ENCODE measurements at places on chromosomes 13 and 19.

- ATAC-seq = no peak
Measured at GRCh38 chr19:18533058-18533457, 10.3 kb downstream of the FKBP8 start.

DNA sequence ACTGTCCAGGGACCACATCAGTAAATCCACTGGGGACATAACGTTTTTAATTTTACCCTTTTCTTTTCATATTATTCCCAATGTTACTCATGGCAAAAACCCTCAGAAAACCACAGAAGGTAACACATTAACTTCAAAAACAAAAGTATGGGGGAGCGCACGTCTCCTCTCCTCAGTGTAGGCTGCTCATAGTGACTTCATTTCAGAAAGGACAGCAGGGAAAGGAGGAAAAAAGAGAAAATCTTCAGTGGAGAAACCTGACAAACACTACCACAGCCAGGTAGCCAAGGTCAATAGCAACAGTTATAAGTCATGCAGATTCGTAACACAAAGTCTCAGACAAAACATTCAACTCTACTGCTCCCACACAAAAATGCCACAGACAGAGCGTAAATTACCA, 21.4 kb downstream of the DZIP1 start:
- ATAC-seq = no peak

- no peak for ATAC-seq
Measured at GRCh38 chr19:58311345-58311865, 6.2 kb downstream of the ERVK3-1 start.

DNA sequence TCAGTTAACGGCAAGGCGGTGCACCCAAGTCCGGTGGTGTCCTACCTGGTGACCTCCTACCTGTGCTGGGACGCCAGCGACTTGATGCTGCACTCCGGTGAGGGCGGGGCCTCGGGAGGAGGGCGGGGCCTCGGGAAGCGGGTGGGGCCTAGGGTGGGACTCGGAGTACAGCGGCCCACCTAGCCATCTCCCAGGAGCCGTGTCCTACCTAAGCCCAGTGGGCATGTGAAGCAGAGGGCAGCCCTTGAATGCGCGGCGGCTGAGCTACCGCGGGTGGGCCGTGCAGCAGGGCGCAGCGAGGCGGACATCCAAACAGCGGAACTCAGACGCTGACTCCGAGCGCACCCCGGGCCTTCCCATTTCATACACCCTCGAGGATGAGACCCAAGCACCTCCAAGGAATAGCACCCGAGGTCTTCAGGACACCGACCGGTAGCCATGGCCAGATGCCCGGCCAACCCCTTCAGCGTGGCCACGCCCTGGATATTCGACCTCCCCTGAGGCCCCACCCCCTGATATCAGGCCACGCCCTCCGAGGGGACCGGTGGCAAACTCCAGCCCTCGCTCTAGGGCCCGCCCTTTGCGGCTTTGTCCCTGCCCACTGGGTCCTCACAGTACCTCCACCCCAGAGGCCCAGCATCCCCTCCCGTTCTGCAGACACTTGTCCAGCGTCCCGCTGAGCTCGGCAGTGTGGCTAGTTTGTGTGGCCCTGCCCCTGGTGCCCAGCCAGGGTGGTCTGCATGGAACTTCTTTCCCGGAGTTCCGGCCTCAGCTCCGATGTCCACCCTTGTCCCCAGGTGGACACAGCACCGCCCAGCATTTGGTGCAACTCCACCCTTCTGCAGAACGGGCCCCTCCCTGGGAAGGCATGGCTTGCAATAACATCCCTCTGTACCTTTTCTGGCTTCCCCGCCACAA, 5.4 kb downstream of the KLK1 start:
- ATAC-seq = peak; percentile 92

DNA sequence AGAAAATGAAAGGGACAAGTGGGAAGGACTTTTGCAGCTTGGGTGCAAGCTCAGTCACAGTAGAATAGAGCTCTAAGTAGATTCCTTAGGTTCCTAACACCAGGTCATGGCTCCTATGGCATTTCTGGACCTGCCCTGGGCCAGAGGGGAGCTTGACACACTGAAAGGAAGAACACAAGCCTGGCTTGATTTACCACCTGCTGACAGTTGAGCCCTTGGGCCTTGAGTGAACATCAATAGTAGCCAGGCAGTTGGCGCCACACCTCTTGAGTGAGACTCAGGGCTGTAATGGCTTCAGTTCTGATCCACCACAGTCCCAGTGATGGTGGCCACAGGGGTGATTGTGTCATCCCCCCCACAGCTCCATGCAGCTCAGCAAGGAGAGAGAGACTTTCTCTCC, 221.9 kb upstream of the PCDH17 start:
- ATAC-seq = no peak

DNA sequence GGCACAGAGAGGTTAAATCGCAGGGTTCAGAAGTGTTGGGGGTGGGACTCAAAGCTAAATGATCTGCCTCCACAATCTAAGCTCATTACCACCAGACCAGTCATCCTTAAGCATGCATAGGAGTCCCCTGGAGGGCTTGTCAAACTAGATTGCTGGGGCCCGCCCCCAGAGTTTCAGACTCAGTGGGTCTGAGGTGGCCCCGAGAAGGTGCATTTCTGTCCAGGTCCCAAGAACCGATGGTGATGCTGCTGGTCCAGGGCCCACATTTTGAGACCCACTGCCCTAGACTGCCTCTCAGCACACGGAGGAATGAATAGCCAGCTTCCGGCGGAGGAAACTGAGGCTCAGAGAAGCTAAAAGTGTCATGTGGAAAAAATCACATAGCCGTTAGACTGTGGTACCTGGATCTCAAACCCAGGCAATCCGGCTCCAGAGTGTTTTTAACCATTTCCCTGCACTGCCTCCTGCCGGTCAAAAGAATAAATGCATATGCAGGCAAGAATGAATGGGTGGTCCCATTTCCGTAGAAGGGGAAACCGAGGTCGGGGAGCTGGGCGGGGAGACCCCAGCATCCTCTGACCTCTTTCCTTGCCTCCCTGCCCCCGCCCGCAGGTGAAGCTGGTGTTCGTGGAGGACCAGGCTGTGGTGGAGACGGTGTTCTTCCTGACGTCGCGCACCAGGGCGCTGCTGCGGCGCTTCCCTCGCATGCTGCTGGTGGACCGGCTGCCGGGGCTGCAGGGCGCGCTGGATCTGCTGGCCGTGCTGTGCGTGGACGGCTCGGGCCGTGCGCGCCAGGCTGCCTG, 23.8 kb downstream of the ZSWIM9 start:
- ATAC-seq = no peak

DNA sequence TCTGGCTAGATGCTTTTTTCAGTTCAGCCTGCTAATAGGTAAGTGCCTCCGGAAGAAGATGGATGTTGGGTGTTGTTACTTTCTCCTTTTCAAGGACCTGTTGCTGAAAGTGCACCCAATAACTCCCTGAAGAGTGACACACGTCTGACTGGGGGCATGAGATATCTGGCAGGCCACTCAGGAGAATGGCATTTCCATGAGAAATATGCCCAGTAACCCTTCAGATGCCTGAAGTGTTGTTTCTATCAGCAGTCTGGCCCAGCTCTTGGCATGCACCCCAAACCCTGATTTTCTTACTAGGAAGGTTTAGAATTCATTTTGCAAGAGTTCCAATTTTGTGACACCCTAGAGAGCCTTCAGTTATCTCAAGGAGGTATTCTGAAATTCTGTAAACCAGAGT, 71.5 kb downstream of the ARHGAP35 start:
- ATAC-seq = no peak

GRCh38 chr19:34818270-34818669, 45.3 kb upstream of the ZNF599 start:
- no peak for ATAC-seq

GRCh38 chr13:28654276-28654675, 4.7 kb upstream of the POMP start:
- ATAC-seq = no peak

- no peak for ATAC-seq
Measured at GRCh38 chr13:46165485-46166223, 16.3 kb downstream of the LCP1 start.

- ATAC-seq = no peak
Measured at GRCh38 chr13:75437582-75438318, 44.2 kb downstream of the TBC1D4 start.

GRCh38 chr13:44734201-44734707, 158.1 kb upstream of the TSC22D1 start:
- peak; percentile 69 for ATAC-seq

- no peak for ATAC-seq
Measured at GRCh38 chr13:51647067-51647466, 62.8 kb downstream of the WDFY2 start.

DNA sequence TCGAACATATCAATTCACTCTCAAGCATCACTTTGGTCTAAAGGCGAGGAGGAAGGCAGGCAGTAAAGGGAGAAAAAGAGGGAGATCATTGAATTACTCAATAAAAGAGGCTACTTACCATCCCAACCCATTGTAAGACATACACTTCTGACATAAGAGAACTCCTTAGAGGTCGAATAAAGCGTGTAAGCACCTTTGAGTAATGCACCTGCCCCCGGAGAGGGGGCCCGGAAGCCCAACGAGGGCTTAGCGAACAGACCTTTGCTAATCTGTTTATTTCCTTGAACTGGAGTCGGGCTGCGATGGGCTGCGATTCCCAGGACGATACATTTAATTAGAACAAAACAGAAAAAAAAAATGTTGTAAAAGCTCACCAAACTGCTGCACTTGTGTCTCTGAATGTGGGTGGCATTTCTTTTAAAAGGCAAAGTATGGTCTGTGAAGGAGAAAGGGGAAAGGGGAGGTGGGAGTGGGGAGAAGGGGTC, 3.0 kb downstream of the ZC3H4 start:
- ATAC-seq = no peak

GRCh38 chr13:30256713-30257467, 50.5 kb downstream of the KATNAL1 start:
- ATAC-seq = no peak

GRCh38 chr19:35629332-35629633, 447 bp downstream of the RBM42 start:
- no peak for ATAC-seq

GRCh38 chr13:93750676-93751075, 524.1 kb downstream of the GPC6 start:
- peak; percentile 57 for ATAC-seq

DNA sequence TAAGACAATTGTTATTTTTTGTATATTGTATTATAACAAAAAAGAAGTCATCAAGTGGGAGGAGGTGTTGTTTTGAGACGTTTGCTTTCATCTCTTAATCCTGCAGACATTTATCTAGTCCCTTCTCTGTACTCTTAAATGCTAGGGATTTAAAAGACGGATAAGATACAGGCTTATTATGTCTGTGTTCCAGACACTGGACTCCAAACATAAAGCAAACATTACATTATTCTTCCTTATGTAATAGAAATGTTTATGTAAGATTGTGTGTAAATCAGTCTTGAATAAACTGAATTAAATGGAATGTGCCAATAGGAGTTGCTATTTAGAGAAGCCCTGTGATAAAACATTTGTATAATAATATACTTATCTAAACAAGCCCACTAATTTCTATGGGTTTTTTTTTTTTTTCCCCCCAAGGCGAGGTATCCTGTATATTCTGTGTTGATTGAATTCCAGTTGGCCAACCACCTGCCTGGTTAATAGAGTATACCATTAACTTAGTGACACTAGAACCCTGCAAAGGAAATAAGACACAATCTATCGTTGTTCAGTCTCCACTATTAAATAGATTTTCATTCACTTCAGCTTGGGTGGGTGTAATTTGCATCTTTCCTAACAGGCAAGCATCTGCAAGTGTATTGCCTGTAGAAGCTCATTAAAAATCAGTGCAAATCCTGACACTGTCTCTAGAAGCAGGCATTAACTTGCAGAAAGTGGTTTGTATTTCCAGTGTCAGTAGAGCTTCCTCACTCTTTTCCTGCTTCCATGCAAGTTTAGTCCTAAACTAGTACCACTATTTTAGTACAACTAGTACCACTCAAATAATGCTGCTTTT, 69.0 kb downstream of the LRCH1 start:
- peak; percentile 40 for ATAC-seq

GRCh38 chr13:46172531-46172991, 9.4 kb downstream of the LCP1 start:
- no peak for ATAC-seq

DNA sequence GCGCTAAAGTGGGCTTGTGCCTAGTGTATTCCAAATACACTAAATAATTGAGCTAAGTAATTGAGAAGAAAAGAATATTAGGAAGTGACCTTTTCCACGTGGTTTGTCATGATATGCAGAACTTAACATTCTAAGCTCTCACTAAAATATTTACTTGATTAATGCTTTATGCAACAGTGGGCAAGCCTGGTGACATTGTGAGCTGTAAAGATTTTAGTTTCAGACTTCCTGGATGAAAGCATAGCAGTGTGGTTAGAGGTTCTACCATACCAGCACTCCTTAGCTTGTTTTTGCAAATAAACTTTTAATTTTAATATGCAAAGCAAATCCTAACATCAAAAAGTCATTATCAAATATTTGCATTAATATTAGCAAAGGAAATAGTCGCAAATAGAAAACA, 1065.1 kb upstream of the SPRY2 start:
- no peak for ATAC-seq

- peak; percentile 88 for ATAC-seq
Measured at GRCh38 chr13:111216166-111216960, 101.3 kb downstream of the ARHGEF7 start.

DNA sequence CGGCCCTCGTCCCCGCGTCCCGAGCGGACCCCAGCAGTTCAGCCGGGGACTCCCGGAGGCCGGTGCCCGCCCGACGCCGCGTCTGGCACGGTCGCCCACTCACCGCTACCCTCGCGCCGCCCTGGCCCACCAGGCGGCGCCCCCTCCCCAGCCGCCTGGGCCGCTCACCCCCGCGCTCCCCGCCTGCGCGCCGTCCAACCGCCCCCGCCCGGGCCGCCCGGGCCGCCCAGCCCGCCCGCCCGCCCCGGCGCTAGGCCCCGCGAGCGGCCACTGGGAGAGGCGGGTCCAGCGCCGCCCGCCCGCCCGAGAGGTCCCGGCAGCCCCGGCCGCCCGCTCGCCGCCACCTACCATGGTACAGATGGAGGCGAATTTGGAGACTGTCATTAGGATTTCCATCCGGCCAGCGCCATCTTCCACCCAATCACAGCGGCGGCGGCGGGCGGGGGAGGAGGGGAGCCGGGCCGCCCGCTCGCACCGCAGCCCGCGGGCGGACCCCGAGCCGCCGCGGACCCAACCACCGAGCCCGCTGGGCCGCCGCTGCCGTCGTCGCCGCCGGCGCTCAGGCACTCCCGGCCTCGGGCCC, at the start of gene USP12:
Gene USP12, minus strand, starts transcription at position 568 of the 583 bp plus-strand sequence. Its CDS starts 172 bp downstream, at position 396.
- ATAC-seq = peak; percentile 39

DNA sequence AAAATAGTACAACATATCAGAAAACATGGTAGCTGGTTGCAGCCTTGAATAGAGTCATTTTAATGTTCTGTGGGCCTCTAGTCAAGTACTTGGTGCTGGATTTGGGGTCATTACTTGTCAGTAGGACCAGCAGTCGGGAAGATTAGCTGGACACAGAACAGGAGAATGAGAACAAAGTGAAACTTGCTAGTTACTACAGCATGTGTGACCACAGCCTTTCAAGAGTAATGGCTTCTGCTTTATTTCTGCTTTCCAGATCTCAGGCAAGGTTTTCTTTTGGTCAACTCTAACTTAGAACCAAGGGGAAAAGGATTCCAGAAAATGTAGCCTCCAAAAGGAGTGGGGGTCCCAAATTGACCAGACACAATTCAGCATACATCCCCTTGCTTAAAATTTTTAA, 17.1 kb upstream of the VWA8 start:
- ATAC-seq = no peak
